ENCODE measurements at places on chromosomes 1 and 21.

DNA sequence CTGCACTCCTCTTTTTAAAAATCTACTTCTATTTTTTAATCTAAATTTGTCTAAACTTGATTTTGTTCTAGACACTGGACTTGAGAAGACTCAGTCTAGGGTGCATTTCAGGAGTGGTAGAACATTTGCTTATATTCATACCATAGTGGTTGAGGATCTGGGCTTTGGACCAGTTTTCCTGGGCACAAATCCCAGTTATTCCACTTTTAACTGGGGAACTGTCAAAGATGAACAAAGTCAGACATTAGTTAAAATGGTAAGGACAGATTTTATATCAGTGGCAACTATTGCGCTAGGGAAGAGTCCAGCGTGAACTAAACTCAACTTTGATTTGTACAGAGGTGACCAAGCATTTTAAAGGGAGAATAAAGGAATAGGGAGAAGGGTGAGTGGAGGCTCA lies 102.4 kb downstream of the FMN2 start:
- no peak for DNase-seq

- DNase-seq, result no peak
Measured at GRCh38 chr1:208100106-208100505, 144.1 kb downstream of the PLXNA2 start.

- DNase-seq, result no peak
Measured at GRCh38 chr1:232561381-232561780, 68.6 kb downstream of the SIPA1L2 start.

GRCh38 chr1:226650236-226650841 lies 88.7 kb downstream of the ITPKB start:
- no peak for DNase-seq

DNA sequence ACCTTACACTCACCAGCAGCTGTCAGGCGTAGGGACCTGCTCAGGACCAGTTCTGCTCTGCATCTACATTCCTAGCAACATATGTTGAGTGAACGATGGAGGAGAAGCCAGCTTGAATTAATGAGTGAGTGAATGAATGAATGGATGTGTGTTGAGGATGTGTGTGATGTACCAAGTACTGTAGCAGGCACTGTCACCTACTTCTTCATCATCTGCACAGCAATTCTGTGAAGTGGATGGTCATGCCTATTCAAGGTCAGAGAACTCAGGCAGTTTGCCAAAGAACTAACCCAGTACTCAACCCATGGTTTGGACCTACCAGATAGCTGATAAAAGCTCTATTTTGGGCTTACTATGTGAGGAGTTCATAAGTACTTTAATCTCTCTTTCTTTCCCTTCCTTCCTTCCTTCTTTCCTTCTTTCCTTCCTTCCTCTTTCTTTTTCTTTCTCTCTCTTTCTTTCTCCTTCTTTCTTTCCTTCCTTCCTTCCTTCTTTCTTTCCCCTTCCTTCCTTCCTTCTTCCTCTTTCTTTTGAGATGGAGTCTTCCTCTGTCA lies 56.9 kb downstream of the ATP1A1 start:
- no peak for DNase-seq

- no peak for DNase-seq
Measured at GRCh38 chr1:22041505-22041904, 11.0 kb upstream of the CDC42 start.

- DNase-seq, result no peak
Measured at GRCh38 chr1:158013840-158014730, 20.6 kb downstream of the KIRREL1 start.

- peak; percentile 54 for DNase-seq
Measured at GRCh38 chr1:226738421-226738994, 574 bp downstream of the ITPKB start.

DNA sequence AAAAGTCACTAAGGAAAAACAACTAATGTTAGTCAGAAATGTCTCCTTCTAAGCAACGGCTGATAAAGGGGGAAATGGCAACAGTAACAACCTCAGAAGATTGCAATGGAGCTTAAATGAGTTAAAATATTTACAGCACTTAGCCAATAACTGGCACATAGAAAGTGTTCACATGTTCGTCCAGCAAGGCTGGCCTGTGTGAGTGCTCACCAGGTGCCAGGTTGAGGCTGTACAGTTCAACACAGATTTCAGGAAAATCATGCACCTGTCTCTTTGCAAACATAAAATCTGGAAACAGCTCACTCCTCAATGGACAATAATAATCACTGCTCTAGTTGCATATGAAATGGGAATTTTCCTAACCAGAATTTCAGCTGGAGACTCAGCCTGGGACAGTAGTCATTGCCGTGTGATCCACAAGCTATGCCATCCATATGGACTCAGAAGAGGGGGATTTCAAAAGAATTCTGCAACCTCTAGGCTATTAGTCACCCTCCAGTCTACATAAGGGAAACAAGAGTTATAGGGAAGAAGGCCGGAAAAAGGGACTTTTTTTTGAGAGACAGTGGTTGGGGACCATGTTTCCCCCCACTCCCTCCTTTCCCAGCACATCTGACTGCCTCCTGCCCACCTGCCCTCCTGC lies 68.6 kb downstream of the SYDE2 start:
- peak; percentile 56 for DNase-seq

Data from suppressor macrophage (primary cell).